NCI-H187 treated with DMSO at 0.1 percent for 48 hours (cell line): ENCODE measurements at places on chromosomes 1 and 21.

GRCh38 chr1:100423832-100424337, 71.6 kb downstream of the CDC14A start:
- DNase-seq, result no peak

- no peak for DNase-seq
Observed at GRCh38 chr1:177385760-177386698, 215.3 kb downstream of the BRINP2 start.

GRCh38 chr1:42551180-42551579, 88.1 kb downstream of the CCDC30 start:
- DNase-seq, result no peak

- no peak for DNase-seq
Observed at GRCh38 chr1:55276671-55277376, 61.7 kb upstream of the USP24 start.

DNA sequence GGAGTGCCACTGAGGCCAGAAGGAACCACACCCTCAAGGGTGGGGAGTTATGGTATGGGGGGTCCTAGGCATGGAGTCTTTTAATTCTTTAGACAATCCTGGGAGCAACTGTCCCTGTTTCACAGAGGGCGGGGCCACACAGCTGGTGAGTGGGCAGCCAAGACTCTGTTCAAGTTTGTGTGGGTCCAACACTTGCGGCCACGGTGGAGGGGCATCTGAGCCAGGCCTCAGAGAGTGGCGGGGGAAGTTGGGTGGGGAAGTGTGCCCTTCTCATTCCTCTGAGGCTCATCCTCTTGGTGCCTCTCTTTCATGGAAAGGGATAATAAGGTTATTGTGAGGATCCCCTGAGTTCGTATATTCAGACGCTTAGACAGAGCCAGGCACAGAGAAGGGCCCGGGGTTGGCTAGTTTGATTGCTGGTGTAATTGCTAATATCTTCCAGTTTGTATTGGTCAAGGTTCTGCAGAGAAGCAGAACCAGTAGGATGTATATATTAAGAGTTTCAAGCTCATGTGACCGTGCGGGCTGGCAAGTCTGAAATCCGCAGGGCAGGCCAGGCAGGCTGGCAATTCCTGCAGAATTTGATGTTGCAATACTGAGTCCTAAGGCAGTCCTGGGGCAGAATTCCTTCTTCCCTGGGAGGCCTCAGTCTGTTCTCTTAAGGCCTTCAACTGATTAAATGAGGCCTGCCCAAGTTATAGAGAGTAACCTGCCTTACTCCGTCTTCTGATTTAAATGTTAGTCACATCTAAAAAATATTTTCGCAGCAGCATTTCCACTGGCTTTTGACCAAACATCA, 15.9 kb downstream of the PCSK9 start:
- DNase-seq, result no peak

DNA sequence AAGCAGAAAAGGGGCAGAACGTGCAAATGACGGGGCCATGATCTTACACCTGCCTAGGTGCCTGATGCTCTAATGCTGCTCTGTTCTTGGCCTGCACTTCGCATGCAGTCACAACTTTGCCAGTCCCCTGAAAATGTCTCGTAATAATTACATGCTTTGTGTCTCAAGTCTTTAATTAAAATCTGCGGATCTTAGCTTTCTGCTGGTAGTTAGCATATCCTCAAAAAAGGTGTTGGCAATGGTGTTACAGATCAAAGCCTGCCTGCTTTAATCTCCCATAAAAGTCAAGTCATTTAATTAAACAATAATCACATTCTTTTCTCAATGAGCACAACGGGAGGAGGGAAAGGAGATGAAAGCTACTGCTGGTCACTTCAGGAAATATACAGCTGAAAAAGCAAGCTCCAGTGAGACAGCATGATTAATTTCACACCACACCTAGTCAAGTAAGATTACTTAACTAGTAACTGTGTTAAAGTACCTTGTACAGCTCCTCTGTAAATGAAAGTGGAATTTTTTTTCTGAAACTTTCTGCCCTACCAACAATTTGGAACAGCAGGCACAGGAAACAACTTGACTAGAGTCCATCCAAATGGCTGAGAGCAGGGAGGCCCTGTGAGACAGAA, 45.8 kb downstream of the STX6 start:
- DNase-seq, result no peak

GRCh38 chr1:192557841-192558595, 17.6 kb upstream of the RGS1 start:
- DNase-seq, result no peak

- DNase-seq, result no peak
Observed at GRCh38 chr1:192903142-192903541, 94.3 kb downstream of the RGS2 start.

- DNase-seq, result no peak
Observed at GRCh38 chr1:34808051-34808810, 15.4 kb downstream of the GJA4 start.

GRCh38 chr1:44014365-44015104, 16.7 kb downstream of the SLC6A9 start:
- DNase-seq, result no peak

GRCh38 chr1:13780780-13781179, 80.8 kb downstream of the PRDM2 start:
- DNase-seq, result no peak

GRCh38 chr1:68470388-68470970, 20.7 kb upstream of the RPE65 start:
- DNase-seq, result no peak

DNA sequence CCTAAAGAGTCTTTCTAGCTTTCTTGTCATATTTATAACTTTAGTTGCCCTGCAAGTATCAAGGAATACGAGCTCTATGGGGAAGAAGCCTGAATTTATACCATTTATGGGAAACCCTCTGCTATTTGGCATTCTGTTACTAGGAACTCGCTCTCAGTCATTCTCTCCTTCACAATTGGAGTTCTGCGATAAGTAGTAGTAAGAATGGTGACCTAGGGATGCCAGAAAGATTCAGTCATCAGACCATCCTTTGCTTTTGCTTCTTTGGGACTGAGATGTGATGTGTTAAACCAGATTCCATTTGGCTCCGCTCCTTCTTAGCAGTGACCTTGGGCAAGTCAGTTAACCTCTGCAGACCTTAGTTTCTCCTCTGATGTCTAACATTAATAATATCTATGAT, 256.5 kb downstream of the FGGY start:
- DNase-seq, result no peak

GRCh38 chr1:160293020-160293968, 8.4 kb upstream of the PEX19 start:
- DNase-seq, result no peak

GRCh38 chr1:209062863-209063262, 520.7 kb upstream of the CAMK1G start:
- no peak for DNase-seq

- no peak for DNase-seq
Observed at GRCh38 chr1:18541046-18541795, 60.5 kb downstream of the KLHDC7A start.

DNA sequence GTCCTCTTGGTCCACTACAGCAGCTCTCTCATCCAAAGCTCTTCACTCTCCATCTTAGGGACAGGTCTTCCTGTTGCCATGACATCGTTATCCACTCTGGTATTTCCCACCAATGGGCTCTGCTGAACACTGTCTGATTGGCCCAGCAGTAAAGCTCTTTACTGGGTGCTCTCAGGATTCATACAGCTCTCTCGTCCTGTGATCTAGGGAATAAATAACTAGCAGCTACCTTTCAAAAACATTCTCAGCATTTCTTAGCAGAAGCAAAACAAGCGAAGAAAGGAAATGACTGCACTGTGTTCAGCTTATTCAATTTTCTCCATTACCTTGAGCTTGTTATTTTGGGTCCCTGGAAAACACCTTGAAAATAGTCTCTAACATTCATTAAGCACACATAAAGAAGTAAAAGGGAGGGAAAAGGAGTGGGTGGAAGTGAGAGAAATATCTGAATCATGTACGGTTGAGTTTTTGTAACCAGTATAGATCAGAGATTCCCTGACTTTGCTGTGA, 163.4 kb upstream of the SGIP1 start:
- DNase-seq, result no peak

GRCh38 chr1:162235241-162235800, 141.3 kb downstream of the SPATA46 start:
- peak; percentile 55 for DNase-seq

DNA sequence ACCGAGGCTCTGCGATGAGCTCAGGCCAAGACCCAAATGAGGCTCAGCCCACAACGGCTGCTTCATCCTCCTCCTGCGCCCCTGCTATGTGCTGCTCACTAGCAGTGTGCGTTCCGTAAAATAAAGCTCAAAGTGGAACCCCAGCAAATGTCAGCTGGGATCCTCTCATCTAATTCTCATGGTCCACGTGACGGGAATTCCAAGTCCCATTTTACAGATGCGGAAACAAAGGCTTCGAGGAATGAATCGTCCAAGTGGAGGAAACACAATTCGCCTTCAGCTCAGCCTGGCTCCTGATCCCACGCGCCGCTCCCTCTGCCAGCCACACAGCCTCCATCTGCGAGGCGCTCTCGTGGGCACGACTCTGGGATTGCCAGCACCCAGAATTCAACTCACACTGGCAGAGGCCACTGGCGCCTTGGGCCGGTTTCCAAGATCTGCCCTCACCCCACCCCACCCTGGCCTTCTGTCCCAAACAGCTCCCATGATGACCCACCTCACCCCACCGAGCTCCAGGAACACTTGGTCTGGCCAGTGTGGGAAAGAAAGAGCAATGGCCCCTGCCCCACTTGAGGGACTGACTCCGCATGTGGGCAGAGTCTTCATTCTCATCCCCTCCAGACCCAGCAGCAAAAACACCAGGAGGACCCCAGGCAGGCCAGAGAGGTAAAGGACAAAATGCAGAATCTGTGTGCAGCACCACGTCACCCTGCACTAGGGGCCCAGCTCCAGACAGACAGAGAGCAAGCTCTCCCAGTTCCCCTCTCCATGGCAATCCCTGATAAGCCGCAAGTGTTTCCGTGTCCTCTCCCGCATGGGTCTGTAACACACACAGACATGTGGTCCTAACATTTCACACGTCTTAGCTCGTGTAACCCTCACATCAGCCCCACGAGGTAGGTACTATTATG, 10.5 kb downstream of the CASZ1 start:
- no peak for DNase-seq

- DNase-seq, result no peak
Observed at GRCh38 chr1:109802901-109803561, 39.3 kb upstream of the EPS8L3 start.

DNA sequence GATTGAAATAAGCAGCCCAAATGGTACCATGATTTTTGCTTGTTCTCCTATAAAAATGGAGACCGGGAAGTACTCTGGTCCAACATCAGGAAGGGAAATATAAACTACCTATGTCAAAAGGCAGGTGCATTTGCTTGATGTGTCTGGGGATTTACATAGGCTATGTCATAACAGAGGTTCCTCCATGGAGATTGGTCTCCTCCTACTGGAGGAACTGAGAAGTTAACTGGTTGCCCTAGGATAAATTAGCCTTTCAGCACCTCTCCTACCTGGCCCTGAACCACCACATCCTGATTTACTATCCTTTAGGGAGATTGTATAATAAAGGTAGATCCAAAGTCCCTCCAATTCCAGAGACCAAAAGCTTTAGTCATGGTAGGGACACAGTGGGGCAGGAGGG, 1109.3 kb upstream of the B3GALT2 start:
- no peak for DNase-seq

DNA sequence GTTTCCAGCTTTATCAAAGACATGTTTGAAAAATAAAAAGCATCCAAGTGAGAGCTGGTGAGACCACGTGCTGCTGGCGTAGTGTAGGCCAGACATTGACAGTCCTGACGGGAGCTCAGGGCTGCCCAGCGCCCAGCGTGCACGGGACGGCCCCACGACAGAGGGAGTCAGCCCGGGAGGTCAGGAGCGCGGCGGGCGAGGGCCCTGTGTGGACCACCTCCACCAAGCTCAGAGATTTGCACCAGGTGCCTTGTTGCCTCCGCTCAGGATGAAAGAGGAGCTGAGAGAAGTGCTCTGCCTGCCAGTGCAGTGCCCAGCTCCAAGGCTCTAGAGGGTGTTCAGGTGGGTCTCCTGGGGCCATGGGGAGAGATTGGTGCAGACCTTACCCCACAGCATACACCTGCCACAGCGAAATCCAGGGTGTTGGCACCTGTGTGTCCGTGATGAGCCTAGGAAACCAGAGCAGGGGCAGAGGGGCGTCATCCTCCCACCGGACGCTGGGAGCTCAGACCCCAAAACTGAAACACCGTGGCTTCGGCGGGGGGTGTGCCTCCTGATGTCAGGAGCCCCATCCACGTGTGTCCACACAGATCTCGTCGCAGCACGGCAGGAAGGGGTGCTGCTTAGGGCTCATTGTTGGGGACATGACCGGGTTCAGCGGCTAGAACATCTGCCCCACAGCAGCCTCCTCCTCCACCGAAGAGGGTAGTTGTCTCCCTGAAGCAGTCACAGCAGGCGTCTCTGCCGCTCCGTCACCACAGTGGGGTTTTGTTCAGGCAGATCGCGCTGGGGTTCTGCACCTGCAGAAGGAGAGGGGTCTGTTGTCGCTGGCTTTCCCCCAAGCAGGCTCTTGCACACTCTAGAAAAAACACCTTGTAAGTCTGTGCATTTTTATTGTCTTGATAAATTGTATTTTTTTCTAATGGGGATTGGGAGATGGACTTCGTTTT, 64.2 kb downstream of the POFUT2 start:
- no peak for DNase-seq

DNA sequence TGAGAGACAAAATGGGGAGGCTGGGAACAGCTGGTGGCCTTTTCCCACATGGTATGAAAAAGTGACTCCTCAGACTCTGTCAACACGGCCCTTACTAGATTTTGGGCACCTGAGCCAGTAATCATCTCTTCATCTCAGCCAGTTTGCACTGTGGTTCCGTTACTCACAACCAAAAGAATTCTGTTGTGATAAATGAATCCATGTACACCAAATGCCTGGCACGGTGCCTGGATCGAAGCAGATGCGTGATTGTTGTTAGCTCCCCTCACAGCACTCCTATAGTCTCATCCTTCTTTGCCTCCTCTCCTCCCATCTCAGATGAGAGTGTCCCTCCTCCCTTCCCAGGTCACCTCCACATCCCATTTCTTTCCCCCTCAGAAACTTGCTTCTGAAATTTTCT, 57.9 kb upstream of the GJB5 start:
- no peak for DNase-seq

GRCh38 chr1:1021010-1021919, 1.3 kb downstream of the AGRN start:
- DNase-seq, result no peak

- no peak for DNase-seq
Observed at GRCh38 chr1:31814631-31815306, 1.1 kb downstream of the SPOCD1 start.

GRCh38 chr21:15831497-15831896, 101.7 kb downstream of the USP25 start:
- DNase-seq, result no peak
